Endothelial cell (in vitro differentiated cells): ENCODE measurements at places on chromosomes 4 and X. TPM values are rescaled to one million over a fixed set of nuclear protein-coding genes. Genes with fewer than 3 reads are reported as not detected.

DNA sequence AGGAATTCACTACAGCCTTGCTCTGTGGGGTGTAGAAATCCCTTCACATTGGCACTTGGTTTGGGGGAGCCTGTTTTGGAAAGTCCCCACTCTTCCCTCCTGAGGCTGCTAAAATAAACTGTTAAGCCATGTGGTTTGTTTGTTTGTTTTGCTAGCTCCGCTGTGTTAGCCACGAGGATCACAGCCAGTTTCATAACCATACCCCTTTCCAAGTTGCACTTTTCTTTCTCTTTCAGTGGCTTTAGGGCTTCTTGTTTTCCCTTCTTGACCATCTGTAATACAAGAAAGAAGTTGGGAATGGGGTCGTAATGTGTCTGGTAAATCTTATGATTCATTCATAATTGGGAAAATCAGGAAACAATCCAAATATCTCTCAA lies 24.8 kb upstream of the UXT start:
- no peak for DNase-seq

GRCh38 chr4:15005474-15006115 lies 3.3 kb downstream of the CPEB2 start:
- DNase-seq: no peak

DNA sequence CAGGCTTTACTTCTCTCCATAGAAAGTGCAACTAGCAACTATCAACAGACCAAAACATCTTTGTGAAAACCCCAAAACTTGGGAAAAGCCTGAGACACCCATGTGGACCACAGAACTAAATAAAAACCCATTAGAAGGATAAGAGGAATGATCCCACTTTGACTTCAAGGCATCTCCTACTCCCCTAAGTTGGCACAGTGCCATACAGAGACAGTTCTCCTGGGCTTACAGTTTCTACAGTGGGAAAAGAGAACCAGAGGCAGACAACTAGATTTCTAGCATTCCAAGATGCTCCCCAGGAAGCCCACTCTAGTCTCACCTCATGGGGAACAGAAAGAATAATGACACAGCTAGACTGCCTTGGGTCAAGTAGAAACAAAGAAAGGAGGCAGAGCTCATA lies 20.4 kb downstream of the TMLHE start:
- no peak for DNase-seq

GRCh38 chrX:136325377-136325776 lies 24.6 kb downstream of the ADGRG4 start:
- no peak for DNase-seq

GRCh38 chr4:105194328-105195231 lies 47.9 kb downstream of the TET2 start:
- no peak for DNase-seq

GRCh38 chr4:78688366-78688765 lies 87.8 kb upstream of the BMP2K start:
- DNase-seq: no peak

APLN gene
- total RNA-seq: 3.5 TPM

LAP3 gene
- total RNA-seq: 150 TPM

MSX1 gene
- 17.4 TPM for total RNA-seq
